Urinary bladder (tissue), 4 donors: ENCODE measurements at places on chromosomes 3 and 15. TPM values are rescaled to one million over a fixed set of nuclear protein-coding genes. Genes with fewer than 3 reads are reported as not detected.

- no peak for DNase-seq
These were observed 61.1 kb downstream of the KCNAB1 start for GRCh38 chr3:156181509-156181908.

- DNase-seq: no peak
These were observed 100.5 kb downstream of the NAALADL2 start for GRCh38 chr3:174959556-174960065.

GRCh38 chr3:175224051-175224450 is 364.9 kb downstream of the NAALADL2 start:
- DNase-seq: no peak

DNA sequence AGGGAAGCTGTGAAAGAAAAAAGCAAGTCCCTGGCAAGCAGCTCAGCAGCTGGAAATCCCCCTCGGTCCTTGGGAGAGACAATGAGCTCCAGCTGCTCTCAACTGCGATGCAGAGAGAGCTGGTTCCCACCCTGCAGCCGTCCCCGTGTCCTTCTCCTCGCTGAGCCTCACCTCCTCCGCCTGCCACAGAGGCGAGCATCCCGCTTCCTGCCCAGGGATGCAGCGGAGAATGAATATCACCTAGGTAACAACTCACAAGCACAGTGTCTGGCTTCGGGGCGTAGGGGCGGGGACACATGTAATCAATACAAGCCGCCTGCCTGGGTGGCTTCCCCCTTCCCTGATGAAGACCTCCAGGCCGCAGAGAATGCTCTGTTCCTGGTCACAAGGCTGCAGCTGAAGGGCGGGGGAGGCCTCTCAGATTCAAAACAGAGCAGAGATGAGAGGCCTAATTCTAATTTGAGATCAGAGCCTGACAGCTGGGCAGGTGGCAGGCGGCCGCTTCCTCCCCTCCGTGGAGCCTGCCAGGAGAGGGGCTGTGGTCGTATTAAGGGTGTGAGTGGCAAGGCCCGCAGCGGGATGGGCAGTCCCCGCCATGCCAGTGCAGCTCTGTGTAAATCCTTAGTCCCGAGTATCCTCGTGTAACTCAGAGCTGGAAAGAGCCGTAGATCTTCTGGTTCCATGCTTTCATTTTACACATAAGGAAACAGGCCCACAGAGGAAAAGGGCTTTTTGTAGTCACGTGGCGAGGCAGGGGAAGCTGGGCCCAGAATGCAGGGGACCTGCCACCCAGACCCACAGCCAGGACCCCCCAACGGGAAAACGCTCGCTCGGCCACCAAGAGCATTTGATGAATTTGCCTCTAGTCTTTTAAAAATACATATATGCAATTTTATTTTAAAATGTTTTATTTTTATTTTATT is 24.3 kb downstream of the ZDHHC19 start:
- no peak for DNase-seq

- DNase-seq: no peak
These were observed 10.3 kb upstream of the ROPN1B start for GRCh38 chr3:125958511-125959316.

CHRD gene
- total RNA-seq: 9.1 TPM

MTMR10 gene
- total RNA-seq: 46.1 TPM

CLDND1 gene
- total RNA-seq: 107 TPM

FES gene
- 27.0 TPM for total RNA-seq

SLC7A14 gene
- total RNA-seq: 1.8 TPM

PLA2G4B gene
- 2.7 TPM for total RNA-seq
